ENCODE measurements at places on chromosomes 16 and 17.

- no peak for DNase-seq
These were observed 21.0 kb upstream of the SEC14L1 start for GRCh38 chr17:77119668-77120301.

DNA sequence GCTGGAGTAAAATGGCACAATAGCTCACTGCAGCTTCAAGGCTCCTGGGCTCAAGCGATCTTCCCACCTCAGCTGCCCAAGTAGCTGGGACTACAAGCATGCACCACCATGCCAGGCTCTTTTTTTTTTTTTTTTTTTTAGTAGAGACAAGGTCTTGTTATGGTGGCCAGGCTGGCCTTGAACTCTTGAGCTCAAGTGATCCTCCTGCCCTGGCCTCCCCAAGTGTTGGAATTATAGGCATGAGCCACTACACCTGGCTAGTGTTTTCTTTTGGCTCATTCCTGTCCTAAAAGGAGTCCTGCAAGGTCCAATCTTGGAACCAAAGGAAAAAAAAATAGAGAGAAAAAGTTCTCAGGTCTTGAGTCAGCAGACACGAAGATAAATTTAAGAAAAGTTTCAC, 30.8 kb downstream of the PKD1L3 start:
- no peak for DNase-seq

DNA sequence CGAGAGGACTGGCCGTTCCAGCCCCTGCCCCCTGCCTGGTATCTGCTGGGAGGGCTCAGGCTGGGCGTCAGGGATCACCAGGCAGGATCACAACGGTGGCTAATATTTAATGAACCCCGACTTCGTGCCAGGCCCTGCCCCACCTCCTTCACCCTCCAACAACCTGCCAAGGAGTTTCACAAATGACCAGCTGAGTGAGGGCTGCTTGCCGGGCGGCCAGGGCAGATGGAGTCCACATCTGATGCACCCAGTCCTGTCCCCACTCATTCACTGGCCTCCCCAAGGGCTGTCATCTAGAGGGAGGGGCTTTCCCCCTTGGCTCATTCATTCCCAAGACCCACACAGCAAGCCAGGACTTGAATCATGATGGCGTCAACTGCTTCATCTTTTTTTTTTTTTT, 17.5 kb downstream of the UBALD1 start:
- no peak for DNase-seq

DNA sequence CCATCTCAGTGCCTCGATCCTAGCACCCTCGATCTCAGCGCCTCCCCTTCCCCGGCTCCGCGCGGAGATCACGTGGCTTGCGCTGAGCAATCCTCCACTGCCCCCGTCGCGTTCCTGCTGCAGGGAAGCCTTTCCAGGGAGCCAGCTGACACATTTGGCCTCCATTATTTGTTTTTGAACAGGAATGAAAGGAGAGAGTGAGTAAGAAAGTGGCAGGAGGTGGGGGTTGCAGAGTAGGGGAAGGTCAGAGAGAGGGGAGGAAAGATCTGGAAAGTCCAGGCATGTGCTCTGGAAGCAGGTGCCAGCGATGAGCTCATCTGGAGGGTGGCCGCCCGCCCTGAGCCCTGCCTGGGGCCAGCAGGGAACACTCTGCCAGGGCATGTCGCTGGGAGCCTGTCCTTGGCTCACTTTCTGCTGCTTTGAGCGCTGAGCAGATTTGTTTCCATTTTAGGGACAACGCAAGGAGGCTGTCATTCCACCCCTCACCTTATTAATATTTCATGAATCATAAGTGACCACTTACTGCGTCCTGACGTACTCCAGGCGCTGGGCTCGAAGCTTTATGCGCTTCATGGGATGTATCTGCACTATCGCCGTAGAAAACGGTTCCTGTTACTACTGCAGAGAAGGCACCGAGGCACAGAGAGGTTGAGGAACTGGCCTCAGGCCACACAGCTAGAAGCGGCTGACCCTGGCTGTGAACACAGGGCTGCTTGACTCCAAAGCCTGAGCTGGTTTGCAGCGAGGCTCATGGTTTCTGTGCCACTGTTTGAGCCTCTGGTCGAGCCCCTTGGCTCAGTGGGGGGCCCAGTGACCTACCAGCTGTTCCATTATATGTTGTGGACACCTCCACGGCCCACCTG, 283.1 kb downstream of the SEC14L1 start:
- DNase-seq = no peak

- DNase-seq = no peak
These were observed 33.6 kb upstream of the MED13 start for GRCh38 chr17:62098623-62099231.

GRCh38 chr17:82179946-82180475, 32.6 kb downstream of the CCDC57 start:
- DNase-seq = no peak

- DNase-seq = no peak
These were observed at the start of gene DERL2 for GRCh38 chr17:5485270-5486205. DERL2 (minus strand) TSS chr17:5486178; CDS start chr17:5486161, 17 bp downstream.

DNA sequence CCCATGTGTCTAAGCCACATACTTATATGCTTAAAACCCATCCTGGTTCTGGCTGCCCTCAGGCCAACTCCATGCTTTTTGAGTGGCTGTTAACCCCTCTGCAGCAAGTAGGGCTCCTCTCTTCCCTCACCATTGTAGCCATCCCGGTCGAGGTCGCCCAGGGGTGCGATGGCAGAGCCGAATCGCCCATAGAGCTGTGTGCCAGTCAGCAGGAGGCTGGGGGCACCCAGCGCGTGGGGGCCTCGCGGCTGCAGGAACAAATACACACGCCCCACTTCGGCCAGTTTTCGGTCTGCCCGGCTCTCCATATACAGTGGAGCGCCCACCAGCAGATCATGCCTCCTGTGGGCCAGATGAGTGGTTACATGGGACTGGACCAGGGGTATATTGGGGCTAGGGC, 6.1 kb downstream of the ITGA2B start:
- no peak for DNase-seq

DNA sequence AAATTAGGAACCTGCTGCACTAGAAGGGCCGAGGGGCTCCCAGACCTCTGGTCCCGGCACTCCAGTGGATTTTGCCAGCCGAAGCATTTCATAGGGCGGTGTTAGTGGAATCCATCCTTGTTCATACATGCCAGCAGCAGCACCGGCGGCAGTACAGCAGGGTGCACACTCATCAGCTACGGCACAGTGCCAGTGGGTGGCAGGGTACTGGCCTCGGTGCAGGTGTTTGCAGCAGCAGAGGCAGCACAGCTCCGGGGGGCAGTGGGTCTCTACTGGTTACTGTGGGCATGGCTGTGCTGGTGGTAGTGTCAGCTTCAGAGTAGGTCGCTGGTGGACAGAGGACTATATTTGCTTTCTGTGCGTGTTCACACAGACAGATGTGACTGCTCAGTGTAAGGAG, 985.7 kb downstream of the CDH8 start:
- DNase-seq = no peak

DNA sequence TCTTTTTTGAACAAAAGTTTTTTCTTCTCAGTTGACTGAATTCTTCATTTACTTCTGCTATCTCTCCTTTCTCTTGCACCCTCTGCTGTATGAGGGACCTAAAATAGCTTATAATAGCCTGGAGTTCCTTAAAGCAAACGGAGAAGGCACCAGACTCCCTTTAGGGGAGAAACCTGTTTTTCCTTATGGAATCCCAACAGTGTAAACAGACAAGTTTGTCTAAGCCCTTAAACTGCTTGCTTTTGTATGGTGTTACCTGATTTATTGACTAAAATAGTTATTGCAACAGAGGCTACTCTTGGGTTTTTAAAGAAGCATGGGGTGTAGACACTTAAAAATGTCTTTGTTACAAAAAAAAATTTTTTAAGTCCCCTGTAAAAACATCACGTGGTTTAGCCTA, 12.9 kb upstream of the TRIM25 start:
- no peak for DNase-seq

GRCh38 chr17:36918211-36918691, 19.0 kb upstream of the LHX1 start:
- DNase-seq = no peak

DNA sequence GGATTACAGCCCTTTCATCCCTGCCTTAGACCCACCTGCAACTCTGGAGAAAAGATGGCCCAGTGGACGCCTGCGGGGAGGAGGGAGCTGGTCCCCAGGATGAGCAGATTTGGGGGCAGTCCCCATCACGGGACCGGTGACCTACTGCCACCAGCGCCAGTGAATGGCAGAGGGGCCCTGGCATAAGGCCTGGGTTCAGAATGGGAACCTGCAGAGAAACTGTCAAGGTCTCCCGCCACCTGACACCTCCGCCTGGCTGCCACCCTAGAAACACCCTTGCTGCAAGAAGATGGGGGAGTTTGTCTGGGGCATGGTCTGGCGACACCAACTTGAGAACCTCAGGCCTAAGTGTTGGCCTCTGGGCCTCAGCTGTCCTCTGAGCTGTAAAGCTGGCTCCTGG, 335.7 kb downstream of the SEC14L1 start:
- no peak for DNase-seq

GRCh38 chr16:17307504-17307903, 163.3 kb downstream of the XYLT1 start:
- DNase-seq = no peak

- no peak for DNase-seq
These were observed 5.6 kb upstream of the RBL2 start for GRCh38 chr16:53428681-53429080.

GRCh38 chr17:12646761-12647422, 18.8 kb upstream of the MYOCD start:
- no peak for DNase-seq

- DNase-seq = no peak
These were observed 7.3 kb downstream of the SLC5A10 start for GRCh38 chr17:18959071-18959844.

- DNase-seq = no peak
These were observed 839 bp downstream of the NKD1 start for GRCh38 chr16:50548909-50549560.

- no peak for DNase-seq
These were observed 17.9 kb upstream of the SPDYE4 start for GRCh38 chr17:8776248-8776647.
